ENCODE measurements at places on chromosomes 4 and X.

DNA sequence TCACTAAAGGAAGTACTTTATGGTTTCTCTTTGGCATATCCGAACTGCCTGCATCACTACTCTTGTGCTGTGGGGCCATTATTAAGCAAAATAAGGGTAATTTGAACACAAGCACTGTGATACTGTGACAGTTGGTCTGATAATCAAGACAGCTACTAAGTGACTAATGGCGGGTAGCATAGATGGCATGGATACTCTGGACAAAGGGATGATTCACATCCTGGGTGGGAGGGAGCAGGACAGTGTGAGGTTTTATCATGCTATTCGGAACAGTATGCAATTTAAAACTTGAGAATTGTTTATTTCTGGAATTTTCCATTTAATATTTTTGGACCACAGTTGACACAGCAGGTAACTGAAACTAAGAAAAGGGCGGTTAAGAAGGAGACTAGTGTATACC is 52.6 kb upstream of the CITED1 start:
- DNase-seq, result no peak

DNA sequence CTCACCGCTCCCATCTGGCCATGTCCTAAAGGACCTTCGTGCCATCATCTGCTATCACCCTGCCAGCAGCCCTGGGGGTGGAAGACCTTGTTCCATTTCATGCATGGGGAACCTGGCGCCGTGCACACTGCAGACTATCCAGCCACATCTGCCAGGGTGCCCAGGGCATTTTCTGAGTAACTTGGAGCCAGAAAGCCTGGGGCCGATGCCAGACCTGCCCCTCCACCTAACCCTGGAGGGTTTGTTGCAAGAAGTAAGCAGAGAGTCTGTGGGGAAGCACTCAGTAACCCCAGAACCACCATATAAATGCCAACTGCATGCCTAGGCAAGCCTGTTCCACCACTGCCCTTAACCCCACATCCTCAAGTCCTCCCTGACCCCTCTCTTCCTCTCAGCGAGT is 7.3 kb downstream of the HAUS7 start:
- no peak for DNase-seq

DNA sequence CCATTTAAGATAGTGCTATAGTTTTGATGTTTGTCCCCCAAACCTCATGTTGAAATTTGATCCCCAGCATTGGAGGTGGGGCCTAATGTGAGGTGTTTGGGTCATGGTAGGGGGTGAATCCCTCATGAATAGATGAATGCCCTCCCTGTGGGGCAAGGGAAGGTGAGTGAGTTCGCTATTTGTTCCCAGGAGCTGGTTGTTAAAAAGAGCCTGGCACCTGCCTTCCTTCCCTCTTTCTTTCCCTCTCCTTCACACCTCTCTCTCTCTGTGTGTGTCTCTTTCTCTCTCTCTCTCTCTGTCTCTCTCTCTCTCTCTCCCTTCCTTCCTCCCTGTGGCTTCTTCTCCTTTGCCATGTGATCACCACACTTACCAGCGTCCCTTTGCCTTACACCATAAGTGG is 160.7 kb downstream of the AASDH start:
- no peak for DNase-seq

DNA sequence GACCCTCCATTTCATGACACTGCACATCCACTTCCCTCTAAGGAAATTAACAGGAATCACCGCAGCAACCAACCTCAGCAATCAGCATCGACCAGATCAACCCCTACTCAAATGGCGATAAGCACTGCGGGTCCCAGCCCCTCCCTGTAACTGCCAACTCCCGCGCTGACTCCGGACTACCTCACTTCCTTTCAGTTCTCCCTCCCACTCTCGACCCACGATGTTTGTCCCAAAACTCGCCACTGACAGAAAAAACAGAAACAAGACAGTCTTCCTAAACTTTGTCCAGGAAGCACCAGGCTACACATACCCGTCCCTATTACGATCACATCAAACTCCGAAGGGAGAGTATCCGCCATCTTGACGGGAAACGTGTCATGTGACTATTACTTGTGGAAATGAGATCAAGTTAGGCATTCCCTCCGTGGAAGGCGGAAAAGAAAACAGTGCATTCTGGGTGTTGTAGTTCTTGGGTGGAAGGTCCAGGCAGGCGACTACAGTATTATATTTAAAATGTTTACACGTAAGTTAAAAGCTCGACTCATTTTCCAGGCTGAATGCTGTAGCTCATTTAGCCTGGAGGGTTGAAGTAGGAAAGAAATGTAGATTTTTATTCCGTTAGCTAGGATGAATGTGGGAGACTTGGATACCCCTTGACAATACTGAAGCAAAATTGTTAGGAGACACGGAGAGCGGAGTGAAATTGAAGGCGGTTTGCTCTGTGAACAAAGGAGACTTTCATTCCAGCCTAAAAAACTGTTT is at the start of gene CHM:
Gene CHM (minus strand): TSS at position 385 of the 762 bp plus-strand sequence. CDS start 26 bp downstream, at position 359.
- no peak for DNase-seq

GRCh38 chrX:48531358-48531959 is 8.1 kb upstream of the TBC1D25 start:
- DNase-seq, result no peak

Data from C1 segment of cervical spinal cord (tissue), 14 donors.